ENCODE measurements at places on chromosomes 16 and 17.

- DNase-seq, result no peak
Measured at GRCh38 chr17:3903881-3904290, 11.0 kb upstream of the CAMKK1 start.

DNA sequence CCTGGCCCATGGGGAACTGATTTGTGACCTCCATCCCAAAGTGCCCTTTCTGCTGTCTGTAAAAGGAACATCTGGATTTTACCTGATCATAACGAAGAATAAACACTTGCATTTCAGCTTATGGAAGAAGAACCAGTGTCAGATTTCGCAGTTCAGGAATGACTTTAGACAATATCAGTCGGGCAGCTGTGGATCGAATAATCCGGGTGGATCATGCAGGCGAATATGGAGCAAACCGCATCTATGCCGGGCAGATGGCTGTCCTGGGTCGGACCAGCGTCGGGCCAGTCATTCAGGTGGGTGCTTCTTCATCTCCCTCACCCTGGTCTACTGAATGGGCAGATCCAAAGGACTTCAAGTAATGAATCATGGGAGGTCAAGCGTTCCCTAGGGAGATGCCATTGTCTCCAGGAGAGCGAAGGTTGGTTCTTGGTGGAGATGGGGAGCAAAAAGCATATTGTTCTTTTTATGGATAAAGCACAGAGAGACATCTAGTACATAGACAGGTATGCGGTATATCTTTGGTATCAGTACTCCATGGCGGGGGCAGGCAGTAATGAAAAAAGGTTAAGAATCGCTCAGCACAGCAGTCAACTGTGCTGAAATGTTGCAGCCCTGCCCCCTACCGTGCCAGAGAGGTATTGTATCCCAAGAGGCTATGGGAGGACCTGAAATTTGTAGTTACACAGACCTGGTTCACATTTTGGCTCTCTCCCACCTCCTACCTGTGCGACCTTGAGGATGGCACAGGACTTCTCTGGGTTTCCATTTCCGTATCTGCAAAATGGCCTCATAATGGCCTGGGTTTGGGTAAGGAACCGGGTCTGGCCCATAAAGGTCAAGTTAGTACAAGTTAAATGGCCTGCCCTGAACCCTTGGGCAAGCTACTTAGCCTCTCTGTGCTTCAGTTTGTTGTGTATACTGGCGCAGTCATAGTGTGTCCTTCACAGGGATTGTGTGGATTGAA lies 4.7 kb downstream of the COQ7 start:
- no peak for DNase-seq

- no peak for DNase-seq
Measured at GRCh38 chr17:42608305-42609181, 631 bp downstream of the RETREG3 start.

DNA sequence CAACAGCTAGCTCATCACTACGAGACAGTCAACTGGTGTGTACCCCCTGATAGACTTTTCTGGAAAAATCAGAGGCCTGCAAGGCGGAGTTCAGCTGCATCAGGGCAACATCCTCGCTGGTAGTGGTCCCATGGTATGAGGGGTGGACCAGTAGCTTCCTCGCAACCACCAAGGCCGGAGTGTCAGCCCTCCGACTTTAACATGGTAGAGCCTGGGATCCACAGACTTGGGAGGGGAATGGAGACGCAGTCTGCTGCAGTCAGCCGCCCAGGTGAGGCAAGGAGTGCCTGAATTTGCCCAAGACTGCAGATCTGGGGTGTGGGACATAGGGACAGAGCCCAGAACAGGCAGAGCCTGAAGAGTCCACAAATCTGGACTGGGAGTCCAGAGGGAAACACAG lies 13.4 kb downstream of the ZG16B start:
- no peak for DNase-seq

DNA sequence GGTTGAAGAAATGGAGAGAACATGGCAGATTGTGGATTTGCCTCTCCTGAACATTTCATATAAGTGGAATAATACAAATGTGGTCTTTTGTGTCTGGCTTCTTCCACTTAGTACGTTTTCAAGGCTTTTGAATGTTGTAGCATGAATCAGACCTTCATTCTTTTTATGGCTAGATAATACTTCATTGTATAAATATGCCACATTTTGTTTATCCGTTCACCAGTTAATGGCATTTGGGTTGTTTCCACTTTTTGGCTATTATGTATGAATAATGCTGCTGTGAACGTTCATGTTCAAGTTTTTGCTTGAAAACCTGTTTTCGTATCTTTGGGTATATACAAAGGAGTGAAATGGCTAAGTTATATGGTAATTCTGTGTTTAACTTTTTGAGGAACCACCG lies 130.4 kb downstream of the TANC2 start:
- DNase-seq, result no peak

- DNase-seq, result no peak
Measured at GRCh38 chr16:28193530-28194423, 18.0 kb downstream of the XPO6 start.

DNA sequence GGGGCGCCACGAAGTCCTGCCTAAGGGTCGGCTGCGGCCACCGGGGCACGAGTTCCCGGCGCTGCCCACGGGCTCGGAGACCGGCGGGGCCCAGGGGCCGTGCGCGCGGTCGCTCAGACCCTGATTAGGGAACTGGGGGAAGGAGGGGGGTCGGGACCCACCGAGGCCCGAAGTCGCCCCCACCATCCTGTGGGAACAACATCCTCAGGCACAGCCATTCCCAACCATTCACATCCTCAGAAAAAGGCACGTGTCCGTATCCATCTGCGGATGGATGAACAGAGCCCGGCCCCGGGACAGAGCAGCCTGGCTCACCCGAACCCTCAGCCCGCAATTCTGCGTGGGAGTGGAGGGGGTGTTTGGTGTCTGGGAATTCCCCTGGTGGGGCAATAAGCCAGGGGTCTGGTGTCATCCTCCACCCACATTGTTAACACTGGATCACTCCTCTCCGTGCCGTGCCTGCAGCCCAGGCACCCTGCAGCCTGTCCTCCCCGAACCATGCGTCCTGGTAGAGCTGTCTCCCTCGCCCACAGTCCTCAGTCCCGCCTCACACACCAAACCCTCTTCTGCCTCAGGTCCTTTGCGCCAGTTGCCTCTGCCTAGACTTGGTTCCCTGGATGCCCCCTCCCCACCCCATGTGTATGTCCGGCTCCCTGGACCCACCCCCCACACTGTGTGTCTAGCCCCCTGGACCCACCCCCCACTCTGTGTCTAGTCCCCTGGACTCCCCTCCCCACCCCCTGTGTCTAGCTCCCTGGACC lies 789 bp upstream of the CCDC57 start:
- no peak for DNase-seq

GRCh38 chr17:700504-701094 lies 14.0 kb downstream of the VPS53 start:
- no peak for DNase-seq

DNA sequence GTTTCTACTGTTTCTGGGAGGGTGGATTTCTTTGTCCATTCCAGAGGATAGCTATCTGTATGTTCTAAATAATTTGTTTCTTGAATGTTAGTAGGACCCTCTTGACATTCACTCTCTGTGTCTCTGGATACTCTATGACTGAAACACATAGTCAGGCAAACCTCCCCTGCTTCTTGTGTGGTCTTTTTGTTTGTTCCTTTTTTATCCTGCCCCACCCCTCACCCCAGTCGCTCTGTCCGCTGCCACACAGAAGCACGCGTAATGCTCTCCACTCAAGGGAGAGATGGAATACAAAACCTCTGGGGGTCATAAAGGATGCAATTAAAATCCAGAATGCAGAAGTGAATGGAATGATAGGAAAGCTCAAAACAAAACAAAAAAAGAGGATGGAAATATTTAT lies 253.1 kb downstream of the RBFOX1 start:
- DNase-seq, result no peak

DNA sequence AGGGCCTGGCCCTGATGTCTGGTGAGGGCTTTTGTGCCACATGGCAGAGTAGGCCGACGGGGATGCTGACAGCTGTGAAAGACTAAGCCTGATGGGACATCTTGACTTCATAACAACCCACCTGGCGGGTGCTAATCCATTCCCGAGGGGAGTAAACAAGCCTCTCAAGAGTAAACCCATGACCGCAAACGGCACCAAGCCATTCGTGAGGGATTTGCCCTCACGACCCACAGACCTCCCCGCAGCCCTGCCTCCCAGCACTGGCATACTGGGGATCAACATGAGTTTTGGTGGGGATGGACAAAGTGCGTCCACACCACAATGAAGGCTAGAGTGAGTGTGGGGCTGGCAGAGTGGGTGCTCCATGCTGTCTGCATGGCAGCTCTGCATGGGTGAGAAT lies 11.7 kb downstream of the RNF213 start:
- no peak for DNase-seq

GRCh38 chr16:66661210-66661560 lies 35.4 kb downstream of the CMTM4 start:
- DNase-seq, result no peak

GRCh38 chr16:77596261-77596660 lies 126.1 kb upstream of the NUDT7 start:
- DNase-seq, result no peak

- DNase-seq, result no peak
Measured at GRCh38 chr16:14392960-14393359, 237.1 kb downstream of the PARN start.

DNA sequence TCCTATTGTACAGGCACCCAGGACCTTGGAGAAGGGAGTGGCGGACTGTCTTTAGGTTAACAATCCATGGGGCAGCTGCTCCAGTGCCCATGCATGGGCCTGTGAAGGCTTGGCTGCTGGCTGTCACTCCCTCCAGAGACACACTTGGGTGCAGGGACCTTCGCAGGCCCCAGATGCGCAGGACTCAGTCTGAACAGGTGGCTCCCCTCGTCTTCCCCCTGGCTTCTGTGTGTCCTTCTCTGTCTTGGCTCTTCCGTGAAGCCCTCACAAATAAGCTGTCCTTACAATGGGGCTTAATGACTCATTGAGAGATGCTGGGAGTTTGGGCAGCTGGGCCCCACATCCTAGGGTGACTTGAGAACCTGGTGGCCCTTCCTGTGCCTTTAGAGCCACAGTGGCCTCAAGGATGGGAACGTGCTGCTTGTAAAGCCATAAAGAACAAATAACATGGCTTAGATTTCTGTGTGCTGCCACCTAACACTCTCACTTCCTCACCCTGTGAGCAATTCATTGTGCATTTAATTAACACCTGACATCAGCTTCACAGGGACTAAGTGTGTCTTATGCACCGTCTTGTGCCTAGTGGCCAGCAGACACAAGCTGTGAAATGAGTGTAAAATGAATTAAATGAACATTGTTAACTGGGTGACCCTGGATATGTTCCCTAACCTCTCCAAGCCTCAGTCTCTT lies 340.7 kb downstream of the SNX29 start:
- DNase-seq, result no peak

DNA sequence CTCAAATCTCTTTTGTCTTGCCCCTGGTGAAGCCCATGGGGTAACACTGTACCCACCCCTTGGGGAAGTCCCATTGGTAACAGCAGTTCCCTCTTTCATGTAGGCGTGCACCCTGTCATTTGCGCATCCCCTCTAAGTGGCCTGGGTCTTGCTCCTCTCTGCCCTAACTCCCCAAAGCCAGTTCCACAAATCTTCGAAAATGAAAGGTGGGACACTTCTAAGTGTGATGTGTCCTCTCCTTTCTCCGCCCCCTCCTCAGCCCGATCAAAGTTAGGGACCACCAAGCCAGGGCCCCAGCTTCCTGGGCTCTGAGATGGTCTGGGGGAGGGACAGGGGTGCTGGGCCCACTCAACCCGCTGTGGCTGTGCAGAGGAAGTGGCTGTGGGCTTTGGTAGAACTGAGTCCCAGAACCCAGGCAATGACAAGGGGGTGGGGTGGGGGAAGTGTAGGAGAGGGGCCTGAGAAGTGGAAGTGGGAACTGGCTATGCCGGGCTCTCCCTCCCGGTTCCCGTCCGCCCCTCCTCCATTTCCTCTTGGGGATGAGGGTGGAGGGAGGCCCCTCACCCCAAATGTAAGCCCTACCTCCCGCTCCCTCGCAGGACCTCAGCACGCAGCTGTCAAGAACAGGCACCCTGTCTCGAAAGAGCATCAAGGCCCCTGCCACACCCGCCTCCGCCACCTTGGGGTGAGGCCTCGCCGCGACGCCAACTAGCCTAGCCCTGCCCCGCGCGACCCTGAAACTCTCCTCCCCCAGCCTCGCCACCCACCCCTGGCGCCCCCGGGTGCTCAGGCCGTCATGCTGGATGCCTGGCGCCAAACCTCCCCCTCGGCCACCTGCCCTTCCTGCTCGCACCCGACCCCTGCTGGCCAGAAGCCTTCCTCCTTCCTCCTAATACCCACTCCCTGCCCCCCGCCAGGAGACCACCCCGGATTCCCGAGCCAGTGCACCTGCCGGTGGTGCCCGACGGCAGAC lies 8.7 kb downstream of the ABI3 start:
- DNase-seq, result no peak

DNA sequence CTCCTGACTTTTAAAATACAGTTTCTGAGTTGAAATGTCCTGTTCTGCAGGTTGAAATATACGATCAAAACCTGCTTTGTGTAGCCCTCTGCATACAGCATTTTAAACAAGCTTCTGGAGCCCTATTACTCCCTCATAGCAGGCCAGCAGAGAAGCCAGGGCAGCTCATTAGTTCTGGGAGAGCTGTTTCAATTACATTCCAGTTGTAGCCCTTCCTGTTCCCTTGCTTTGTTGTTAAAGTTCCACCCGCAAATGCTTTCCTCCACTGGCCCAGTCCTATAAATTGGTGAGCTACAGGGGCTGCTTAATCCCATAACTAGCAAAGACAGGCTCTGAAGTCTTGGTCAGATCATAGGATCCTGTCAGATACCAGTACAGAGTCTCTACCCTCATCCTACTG lies 162.5 kb downstream of the SLC39A11 start:
- DNase-seq, result no peak

- DNase-seq, result no peak
Measured at GRCh38 chr16:346587-346986, 5.9 kb downstream of the AXIN1 start.

- no peak for DNase-seq
Measured at GRCh38 chr17:52306314-52306713, 147.8 kb upstream of the CA10 start.

DNA sequence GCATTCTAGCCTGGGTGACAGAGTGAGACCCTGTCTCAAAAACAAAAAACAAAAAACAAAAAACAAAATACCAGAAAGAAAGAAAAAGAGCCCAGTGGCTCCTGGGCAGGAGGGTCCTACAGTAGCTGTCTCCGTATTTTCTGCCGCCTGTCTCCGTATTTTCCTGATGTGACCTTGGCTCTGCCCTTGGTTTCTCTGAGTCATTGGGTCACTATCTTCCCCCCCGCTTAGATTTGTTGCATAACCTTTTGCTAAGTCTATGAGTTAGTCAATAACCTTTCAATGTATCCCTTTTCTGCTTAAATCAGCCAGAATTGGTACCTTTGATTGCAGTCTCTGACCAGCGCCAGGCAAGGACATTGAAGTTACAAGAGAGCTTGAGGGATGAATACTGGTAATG lies 36.9 kb downstream of the MIS12 start:
- DNase-seq, result no peak

DNA sequence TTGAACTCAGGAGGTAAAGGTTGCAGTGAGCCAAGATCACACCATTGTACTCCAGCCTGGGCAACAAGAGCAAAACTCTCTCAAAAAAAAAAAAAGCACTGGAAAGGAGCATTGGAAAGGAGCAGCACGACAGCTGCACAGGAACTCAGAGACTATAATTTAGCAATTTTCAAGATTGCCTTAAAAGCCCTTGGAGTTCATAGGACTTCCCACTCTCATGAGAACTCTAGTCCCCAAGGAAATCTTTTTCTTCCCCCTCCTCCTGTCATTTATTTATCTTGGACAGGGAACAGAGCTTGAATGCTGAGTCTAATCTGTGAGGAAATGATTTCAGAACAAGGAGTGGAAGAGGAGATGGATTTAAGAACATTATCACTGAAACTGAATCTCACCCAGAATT lies 69.0 kb downstream of the PLXDC1 start:
- DNase-seq, result peak; percentile 44

GRCh38 chr16:55836158-55836611 lies 3.3 kb upstream of the CES1 start:
- no peak for DNase-seq

GRCh38 chr17:32483451-32484019 lies 3.3 kb upstream of the CDK5R1 start:
- peak; percentile 93 for DNase-seq

Data from smooth muscle cell of the brain vasculature (primary cell).